ENCODE measurements at places on chromosomes 3 and 15.

GRCh38 chr3:69791919-69792399 lies 52.7 kb downstream of the MITF start:
- no peak for DNase-seq

GRCh38 chr3:186097663-186098451 lies 11.0 kb downstream of the ETV5 start:
- DNase-seq = no peak

DNA sequence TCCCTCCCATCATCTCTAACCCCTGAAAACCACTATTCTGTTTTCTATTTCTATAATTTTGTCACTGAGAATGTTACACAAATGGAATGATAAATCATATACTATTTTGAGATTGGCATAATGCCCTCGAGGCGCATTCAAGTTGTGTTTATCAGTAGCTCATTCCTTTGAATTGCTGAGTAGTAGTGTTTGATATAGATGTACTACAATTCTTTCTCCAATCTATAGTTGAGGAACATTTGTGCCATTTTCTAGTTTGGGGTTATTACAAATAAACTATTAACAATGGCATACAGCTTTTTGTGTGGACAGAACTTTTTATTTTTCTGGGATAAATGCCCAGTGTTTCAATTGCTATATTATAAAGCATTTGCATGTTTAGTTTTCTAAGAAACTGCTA lies 86.0 kb downstream of the CCR1 start:
- no peak for DNase-seq

- no peak for DNase-seq
Measured at GRCh38 chr3:177350121-177350520, 152.8 kb upstream of the TBL1XR1 start.

DNA sequence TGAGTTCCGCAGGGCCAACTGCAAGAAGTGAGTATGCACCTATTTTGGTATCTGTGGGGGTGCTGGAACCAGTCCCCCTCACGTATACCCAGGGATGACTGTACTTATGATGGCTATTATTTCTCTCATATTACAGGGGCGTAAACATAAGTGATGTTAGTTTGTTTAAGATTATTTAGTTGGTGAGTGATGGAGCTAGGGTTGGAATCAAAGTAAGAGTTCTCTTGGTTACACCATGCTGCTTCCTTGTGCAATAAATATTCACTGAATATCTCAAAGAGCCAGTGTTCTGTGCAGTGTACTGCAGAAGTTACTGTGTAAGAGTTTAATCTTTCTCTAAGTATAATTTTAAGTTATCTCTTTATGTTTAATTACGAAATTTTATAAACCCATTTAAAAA lies 12.8 kb upstream of the UTS2B start:
- no peak for DNase-seq

DNA sequence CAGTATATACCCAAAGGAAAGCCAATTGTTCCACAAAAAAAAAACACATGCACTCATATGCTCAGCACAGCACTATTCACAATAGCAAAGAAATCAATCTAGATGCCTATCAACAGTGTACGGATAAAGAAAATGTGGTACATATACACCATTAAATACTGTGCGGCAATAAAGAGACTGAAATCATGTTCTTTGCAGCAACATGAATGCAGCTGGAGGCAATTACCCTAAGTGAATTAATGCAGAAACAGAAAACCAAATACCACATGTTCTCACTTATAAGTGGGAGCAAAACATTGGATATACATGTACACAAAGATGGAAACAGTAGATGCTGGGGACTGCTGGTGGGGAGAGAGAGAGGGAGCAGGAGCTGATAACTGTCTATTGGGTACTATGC lies 124.2 kb upstream of the AADACL2 start:
- DNase-seq = no peak

GRCh38 chr15:55799291-55800212 lies 56.6 kb upstream of the PRTG start:
- peak; percentile 23 for DNase-seq

- no peak for DNase-seq
Measured at GRCh38 chr15:44137750-44138149, 57.3 kb downstream of the FRMD5 start.

DNA sequence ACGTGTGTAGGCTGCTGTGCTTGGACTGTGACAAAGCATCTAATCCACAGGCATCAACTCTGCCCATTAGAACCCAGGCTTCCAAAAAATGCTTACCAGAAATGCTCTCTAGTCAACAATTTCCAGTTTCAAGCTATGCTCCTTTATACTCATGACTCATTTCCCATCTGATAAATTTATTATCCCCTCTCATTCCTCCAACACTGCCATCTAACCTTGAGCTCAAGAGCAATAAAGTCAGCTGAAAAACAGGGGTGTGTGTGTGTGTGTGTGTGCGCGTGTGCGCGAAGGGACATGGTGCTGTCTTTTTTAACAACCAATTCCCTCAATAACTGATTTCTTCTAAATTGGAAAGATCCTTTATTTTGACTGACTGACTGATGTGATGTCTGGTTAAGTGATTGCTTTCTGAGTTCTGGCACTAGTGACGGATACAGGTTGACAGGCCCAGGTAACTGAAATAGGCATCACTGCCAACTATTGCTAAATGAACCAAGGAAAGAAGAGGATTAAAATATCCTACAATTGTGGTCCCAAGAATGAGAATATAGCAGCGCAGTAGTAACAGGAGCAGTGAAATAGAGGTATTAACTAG lies 405.5 kb downstream of the ZNF385D start:
- DNase-seq = no peak

DNA sequence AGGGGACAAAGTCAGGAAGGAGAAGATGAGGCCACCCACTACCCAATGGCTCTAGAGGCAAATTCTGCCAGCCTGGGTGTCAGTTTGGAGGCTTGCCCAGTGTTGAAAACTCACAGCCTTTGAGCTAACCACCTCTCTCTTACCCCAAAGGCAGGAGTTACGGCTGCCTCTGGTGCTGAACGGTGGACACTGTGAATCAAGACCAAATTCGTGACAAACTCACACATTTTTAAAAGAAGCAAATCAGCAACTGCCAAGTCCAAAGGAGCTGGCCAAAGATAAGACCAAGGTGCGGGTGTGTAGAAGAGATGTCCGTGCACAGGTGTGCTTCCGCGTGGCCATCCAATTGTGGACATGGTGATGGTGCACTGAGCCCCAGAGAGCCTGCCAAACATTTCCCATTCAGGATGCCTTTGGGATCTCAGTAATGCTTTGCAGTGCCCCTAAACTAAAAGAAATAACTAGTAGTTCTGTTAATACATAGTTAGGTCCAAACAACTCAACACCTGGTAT lies 74.6 kb downstream of the FAM174B start:
- DNase-seq = no peak

DNA sequence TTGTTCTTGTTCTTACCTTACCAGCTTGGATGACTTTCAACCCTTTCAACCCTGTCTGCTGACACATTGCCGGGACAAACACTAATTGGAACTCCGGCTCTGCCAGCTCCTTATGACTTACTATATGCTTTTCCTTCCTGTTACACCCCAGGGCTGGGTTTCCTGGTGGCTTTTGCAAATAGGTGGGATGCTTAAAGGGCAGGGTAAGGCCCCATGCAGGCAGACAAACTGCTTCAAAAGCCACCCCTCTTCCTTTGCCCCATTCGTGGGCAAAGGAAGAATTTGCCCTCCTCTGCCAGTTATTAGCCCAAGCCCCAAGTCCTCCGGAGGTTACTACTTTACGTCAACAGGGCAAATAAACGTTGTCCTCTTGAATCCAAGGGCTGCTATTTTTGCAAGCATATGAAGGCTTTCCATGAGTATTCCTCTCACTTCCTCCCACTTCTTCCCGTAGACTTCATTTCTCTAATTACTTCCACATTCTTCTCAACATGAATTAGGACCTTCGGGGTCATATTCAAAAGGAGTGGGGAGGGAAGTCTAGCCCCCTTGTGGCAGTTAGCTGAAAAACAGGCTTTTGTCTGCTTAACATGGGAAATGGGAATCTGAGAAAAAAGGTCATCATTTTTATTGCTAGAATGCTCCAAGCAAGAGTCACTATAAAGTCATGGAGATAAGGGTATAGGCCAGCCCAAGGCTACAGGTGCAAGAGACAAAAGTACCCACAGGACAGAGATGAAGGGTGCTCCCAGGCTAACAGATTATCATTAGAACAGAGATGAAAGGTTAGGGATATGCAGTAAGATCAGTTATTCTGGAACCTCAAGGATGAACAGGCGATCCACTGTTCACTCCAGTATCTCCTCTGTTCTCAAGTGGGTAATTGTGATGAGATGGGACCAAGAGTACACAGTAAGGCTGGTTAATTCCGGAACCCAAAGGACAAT lies 56.3 kb upstream of the FSTL1 start:
- no peak for DNase-seq

DNA sequence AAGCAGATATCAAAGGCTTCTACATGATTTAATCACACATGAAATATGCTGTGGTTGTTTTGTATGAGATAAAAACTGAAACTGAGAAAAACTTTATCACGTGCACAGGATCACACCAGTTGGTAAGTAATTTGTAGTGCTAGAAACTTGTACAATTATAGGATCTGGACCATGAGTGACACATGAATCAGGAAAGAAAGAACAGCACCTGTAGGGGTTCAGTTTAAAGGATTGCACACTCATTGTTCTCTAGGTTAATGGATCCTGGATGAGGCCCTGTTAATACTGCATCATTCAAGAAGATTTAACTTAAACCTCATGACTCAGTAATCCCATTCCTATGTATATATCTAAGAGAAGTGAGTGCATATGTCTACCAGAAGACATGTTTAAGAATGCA lies 87.9 kb downstream of the STT3B start:
- DNase-seq = no peak

DNA sequence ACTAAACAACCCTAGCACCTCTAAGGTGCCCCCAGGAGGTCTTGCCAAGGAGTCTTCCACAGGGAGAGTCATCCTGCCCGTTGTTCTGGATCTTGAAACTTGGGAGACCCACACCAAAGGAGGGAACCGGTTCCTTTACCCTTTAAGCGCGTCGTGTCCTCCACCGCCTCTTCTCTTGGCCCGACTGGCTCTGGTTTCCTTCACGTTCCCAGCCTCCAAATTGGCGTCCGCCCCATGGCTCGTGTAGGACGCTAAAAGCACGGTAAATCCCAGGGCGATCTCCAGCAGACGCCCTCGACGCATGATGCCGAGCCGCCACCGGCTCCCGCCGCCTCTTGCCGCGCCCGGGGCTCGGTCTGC lies 1.1 kb downstream of the FBN1 start:
- DNase-seq = no peak

DNA sequence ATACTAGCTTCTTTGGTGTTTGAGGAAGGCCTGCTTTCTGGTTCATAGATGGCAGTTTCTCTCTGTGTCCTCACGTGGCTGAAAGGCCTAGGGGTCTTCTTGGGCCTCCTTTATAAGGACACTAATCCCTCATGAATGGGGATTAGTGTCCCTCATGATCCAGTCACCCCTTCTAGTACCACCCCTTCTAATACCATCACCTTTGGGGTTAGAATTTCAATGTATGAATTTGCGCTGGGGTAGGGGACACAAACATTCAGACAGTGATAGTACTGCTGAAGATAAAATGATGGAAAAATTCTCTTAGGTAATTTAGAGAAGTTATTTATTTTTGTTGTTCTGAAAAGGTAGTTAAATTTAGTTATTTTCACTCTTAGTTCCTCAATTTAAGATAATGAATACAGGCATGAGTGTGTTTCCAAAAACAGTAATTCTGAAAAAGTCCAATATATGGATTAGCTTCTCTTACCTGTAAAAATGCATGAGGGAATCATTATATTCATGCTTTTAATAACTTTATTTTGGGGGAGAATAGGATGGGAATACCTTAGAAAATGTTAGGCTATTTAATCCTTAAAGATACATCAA lies 103.6 kb downstream of the FNDC3B start:
- no peak for DNase-seq

- DNase-seq = no peak
Measured at GRCh38 chr15:65902373-65902772, 33.1 kb downstream of the RAB11A start.

- DNase-seq = no peak
Measured at GRCh38 chr3:73214846-73215245, 153.4 kb downstream of the EBLN2 start.

- peak; percentile 60 for DNase-seq
Measured at GRCh38 chr3:196837819-196838420, 29.8 kb upstream of the SENP5 start.

DNA sequence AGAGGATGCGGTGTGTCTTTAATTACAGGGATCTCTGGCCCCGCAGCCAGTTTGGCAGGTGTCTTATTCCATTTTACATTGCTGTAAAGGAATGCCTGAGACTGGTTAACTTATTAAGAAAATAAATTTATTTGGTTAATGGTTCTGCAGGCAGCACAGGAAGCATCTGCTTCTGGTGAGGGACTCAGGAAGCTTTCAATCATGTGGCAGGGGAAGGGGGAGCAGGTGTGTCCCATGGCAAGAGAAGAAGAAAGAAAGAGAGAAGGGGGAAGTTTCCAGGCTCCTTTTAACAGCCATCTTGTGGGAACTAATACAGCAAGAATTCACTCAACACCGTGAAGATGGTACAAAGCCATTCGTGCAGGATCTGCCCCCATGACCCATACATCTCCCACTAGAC lies 128.0 kb upstream of the CRBN start:
- DNase-seq = no peak

- no peak for DNase-seq
Measured at GRCh38 chr3:78221300-78221699, 1181.4 kb downstream of the ROBO2 start.

DNA sequence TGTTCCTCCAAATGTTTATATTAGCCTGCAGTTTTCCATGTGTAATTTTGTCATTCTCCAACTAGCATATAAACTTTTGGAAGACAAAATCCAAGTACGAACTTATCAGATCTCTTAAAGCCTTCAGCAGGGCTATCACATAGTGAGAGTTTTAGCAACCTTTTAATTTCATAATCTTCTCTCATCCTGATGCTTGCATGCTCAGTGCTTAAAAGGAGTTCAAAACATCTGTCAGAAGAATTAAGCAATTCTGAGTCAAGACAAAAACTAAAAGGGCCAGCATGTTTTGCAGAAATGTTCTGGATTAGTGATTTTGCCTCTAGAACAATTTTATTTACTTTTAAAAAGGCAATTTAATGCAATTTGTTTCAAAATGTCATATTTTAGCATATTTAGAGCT lies 73.4 kb upstream of the SLC2A2 start:
- no peak for DNase-seq

- DNase-seq = no peak
Measured at GRCh38 chr3:182323126-182323700, 470.1 kb upstream of the ATP11B start.

DNA sequence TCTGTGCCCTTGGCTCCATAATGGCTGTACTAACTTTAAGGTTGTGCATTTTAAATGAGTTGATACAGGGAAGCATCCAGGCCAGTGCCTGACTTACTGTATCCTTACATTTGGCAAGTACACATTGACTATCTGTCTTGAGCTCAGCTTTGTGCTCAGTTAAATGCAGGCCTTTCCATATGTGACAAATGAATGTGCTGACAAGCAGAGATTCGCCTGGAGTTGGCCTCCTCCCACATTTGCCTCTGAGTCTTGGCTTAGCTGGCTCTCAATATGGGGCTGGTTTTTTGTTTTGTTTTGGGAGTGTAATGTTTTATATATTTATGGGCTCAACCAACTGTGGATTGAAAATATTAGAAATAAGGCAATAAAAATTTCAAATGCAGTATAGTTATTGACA lies 29.7 kb downstream of the TRIM71 start:
- DNase-seq = no peak

DNA sequence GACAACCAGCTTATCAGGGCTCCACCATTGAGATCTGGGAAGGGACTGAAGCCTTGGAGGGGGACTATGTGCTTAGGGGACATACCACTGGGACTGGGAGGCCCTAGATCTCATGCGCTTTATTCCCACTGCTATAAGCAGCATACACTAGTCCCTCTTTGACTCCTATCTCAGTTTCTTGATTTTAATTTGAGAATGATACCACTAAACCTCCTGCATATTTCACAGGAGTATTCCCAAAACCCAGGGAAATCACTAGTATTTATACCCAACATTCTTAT lies 29.2 kb downstream of the SLC24A1 start:
- DNase-seq = no peak

Data from activated T-cell treated with anti-CD3 and anti-CD28 coated beads for 48 hours (primary cell).